ENCODE measurements at places on chromosomes 3 and 15.
A peak's percentile ranks its signal among the peaks of the same experiment; 100 is the strongest.

DNA sequence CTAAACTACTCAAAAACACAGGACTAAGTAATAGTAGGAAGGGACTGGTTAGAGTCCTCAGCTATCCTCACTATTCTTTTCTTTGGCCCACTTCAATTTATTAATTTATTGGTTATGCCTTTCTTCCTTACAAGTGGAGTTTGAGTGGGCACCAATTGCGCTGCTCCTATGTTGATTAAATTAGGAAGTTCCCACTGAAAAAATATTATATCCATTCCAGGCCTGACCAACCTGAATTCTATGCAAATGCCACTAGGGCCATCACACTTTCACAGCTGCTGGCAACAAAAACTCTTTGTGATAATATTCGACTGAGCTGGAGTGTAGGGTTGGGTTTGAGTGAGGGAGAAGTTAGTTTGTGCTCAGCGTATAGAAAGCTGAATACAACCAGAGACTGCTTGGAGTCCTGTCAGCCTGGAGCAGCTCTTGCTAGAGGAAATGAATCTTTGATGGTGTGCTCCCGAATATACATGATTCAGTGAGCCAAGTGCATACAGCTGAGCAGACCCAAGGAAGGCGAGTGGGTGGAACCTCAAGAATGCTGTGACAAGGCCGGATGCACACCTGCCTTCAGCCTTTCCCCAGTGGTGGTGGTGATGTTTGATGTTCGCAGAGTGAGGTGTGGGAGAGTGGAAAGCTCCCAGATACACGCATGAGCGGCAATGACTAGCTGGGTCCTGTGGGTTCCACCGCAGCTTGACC lies 1.5 kb downstream of the ARHGEF3 start:
- DNase-seq = peak; percentile 75

GRCh38 chr3:21729888-21730459 lies 21.0 kb downstream of the ZNF385D start:
- no peak for DNase-seq

DNA sequence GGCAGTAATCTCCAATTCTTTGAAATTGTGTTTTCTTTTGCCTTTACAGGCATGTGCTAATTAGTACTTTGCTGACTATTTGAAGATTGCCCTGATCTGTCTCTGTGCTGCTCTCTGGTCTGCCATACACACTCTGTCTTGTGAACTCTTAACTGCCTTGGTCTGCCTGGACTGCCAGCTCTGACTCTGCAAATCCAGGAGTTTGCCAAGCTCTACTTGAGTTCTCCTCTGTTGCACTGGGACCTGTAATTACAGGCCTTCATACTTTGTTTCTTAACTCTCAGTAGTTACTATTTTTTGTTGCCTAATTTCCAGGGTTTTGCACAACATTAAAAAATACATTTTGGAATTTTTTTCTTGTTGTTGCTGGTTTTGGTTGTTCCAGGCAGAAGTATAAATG lies 155.0 kb downstream of the RSRC1 start:
- DNase-seq = no peak

- no peak for DNase-seq
Measured at GRCh38 chr15:63708126-63708772, 111.1 kb downstream of the FBXL22 start.
